ENCODE measurements at places on chromosomes 3 and 15.

DNA sequence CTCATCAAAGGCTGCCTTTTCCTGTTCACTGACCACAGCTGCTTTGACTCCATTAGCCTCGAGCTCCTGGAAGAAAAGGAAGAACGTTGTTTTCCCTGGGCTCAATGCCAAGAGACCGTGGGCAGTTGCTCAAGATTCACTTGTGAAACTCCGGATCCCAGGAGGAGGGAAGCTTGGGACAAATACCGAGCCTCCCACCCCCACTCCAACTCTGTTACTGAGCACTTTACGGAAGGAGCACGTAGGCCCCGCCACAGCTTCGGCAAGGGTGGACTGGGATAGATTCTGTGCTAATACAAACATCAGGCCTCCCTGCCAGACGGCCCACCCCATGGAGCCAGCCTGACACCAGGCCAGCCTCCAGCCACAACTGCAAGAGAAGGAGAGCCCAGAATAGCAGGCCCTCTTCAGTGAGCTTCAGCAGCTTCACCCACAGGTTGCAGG is 10.8 kb upstream of the FANCD2 start:
- DNase-seq: no peak

DNA sequence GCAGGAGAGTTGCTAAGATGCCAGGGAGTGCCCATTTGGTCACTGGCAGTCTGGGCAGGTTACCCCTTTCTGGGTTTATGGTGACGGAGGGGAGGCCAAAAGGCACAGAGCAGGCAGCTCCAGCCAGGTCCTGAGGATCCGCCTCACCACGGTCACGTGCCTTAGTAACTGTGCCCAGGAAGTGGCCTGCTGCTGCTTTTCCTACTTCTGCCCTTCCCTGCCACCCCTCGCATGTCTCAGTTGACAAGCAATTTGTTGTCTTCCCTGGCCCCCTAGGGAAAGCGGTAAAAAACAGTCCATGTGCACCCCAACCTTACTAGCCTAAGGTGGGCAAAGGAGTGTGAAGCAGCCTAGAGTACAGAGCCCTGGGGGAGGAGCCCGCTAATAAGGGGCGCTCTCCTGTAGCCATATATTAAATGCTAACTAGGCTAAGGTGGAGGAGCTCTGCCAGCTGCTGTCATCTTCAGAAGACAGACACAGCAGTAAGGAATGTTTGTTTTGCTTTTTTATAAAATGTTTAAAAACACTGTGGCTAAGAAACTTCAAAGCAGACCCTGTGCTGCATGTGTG is 9.1 kb upstream of the LIPH start:
- no peak for DNase-seq

GRCh38 chr3:882533-882932 is 210.3 kb upstream of the CNTN6 start:
- DNase-seq: no peak

DNA sequence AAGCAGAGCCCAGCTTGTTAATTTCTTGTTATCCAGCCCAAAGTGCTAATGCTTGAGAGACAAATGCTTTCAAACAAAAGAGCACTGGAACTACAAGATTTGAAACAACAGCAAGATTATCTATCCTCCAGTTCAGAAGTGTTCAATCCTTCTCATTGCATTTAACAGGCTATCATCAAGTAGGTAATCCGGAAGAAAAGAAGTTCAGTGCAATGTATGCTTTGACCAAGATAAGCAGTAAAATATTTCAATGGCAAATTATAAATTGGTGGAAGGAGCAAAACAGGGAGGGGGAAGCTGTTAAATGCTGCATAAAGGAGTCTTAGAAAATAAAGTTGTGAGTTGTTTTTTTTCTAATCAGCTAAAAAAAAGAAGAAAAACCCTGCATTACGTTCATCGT is 8.8 kb downstream of the LRIG1 start:
- DNase-seq: no peak

- no peak for DNase-seq
These were observed 411.6 kb upstream of the CADM2 start for GRCh38 chr3:84547207-84547606.

DNA sequence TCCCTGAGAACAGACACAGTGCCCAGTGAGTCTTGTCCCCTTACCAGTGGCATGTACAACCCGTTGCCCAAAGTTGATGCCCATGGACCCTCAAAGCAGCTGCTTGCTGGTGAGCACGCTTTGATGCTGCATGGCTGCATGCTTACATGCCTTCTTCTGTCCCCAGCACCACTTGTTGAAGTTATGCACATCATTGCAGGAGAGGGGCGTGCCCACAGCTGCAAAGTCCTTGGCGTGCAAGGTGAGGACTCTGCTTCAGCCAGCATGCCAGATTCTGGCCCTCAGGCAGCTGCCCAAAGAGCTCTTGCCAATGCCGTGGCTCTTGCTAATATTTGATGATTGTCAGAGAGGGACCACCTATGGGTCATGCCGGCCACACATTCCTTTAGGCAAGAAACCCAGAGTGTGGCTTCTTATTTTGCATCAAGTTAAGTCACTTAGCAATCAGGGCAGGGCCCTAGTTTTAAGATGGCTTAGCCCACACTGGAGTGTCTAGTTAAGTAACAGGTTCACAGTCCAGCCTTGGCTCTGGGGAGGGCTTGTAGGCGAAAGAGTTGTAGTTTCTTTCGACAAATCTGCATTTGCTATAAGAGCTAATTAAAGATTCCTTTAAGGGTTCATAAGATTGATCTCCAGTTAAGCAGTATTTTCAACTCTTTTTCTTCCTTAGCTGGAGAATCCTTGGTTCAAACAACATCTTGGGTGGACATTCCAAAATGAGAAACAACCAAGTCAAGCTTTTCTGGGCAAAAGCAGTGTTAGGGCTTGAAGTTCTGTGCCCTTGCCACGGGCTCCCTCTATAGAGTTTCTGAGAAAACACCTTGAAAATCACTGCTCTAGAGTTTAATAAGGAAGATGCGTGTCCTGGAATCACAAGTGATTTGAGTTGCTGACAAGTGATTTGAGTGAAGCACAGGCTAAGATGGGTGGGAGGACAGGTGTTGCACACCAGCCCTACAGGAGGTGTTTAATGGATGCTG is 128.6 kb downstream of the SLCO3A1 start:
- DNase-seq: no peak

DNA sequence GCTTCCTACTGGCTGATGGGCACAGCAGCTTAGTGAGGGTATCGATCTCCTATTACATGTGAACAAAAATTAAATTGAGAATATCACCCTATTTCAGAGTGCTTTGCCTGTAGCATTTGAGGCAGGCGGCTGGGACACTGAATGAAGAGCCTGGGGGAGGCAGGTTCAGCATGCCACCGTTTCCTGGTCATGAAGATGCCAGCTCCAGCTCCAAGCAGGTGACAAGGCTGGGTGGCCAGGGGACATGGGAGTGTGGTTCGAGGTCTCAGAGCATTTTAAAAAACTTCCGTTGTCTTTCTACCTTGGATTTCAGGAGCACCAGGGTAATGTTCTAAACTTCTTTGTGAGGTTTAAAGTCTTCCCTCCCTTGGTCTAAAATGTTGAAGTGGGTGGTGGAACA is 158.2 kb downstream of the RPLP1 start:
- DNase-seq: no peak

GRCh38 chr15:101455291-101456025 is 34.0 kb downstream of the PCSK6 start:
- DNase-seq: no peak

DNA sequence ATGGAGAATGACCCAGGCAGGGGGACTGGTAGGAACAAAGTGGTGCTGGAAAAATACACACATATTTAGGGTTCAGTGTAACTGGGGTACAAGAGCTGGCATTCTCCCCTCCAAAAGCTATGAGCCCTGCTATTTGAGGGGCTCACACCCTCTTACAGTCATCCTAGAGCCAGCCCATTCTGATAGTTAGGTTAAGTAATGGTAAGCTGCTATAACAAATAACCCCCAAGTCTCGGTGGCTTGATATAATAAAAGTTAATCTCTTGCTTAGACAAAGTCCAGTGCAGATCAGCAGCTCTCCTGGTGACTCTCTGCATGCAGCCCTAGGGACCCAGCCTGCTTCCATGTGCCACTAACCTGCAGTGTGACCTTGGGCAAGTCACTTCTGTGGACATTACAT is 234.9 kb upstream of the HES1 start:
- DNase-seq: no peak

DNA sequence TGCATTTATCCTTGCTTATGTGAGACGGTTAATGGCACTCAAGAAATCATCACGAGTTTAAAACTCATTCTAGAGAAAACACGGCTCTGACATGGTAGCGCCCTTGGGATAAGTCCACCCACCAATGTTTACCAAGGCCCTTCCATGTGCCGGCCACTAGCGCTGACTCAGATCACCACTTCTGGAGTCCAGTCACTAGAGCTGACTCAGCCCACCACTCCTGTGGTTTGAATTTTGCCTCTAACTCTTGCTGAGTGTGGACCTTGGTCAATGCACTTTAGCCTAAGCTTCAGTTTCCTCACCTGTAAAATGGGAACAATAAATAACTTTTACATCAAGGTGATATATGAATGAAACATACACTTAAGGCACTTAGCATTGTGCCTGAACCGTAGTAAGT is 358.4 kb upstream of the PROK2 start:
- DNase-seq: no peak

DNA sequence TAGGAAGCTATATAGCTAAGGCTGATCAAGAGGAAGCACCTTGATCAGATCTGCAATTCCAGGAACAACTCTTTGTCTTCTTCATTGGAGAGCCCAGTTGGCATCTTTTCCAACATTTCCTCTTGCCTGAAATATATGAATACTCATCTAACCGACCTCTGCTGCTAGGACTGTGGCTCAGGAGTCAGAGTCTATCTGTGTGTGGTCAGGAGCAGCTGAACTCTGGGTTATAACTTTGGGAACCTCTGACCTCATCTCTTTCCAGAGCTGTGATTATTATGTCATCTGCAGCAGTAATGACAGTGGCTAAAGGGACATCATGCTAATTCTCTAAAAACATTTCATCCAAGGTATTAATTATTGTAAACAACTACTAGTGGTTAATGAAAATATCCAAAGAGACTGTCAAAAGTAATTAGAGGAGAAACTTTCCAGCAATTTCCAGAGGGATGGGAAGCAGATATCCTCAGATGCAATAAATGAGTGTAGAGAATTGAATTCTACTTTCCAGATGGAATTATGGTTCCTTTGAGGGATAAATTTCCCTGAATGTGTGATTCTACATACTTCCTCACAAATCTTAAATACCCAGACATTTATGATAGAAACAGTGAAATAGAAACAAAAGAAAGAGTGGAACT is 11.5 kb upstream of the SPINK8 start:
- DNase-seq: no peak

GRCh38 chr15:68507447-68507846 is 71.3 kb upstream of the CORO2B start:
- DNase-seq: no peak

DNA sequence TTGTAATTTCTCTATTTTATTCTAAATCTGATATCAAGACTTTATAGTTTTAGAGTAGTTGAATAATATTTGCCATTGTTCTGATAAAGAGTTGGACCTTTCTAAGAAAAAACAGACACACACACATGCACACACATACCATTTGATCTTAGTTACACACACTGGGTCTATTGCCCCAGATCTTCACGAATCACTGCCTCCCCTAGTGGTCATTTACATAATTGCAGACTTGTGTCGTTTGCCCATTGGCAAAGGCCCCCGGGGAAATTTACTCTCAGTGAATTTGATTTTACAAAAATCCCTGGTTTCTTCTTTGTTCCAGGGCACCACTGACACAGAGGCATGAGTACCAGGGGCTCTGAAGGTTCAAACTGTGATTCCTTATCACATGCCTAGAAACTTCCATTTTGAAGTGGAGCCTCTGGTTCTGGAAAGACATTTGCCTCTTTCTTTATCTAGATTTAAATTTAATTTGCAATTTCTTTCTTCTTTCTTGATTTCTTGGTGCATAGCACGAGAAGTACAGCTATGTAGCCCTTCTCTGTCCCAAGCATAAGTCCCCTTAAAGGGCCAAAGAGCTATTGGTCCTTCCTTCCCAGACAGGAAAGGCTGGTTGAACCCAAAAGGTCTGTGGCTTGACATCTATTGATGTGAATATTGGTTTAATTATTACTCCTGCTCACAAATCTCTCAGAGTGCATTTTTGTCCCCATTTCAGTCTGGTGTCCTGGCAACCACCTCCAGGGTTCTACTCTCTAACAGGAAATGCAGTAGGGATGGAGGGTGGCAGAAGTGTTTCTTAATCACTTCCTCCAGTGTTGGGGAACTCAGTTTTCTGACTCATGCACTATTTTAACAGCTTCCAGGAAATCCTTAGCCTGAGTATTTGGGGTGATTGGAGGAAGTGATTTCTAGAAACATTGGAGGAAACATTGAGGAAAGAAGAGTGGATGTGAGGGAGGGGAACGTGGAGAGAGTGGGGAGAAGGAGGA is 32.4 kb upstream of the SLC6A11 start:
- no peak for DNase-seq

GRCh38 chr15:63860555-63860954 is 26.8 kb upstream of the HERC1 start:
- no peak for DNase-seq

DNA sequence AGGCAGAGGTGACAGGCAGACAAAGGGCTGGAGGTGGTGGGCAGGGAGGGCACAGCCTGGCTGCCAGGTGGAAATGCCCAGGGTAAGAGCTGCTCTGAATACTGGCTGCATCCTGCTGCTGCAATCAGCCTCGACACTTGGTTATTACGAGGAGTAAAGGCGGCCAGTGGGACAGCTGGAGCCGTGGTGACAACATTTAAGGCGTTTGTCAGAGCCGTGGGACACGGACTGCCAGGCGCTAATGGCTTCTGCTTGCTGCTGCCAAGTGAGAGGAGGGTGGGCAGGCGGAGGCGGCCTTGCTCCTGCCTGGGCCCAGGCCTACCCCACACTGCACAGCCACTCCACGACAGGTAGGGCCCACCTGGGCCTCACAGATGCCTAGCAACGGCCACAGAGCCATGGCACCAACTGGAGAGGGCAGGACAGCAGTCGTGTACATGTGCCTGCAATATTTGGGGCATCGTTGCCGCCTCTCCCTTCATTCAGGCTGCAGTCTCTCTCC is 49.2 kb upstream of the TMEM115 start:
- DNase-seq: no peak

GRCh38 chr3:179355996-179356395 is 8.5 kb downstream of the MFN1 start:
- DNase-seq: no peak

GRCh38 chr3:186456731-186457191 is 87.4 kb downstream of the CRYGS start:
- DNase-seq: no peak

DNA sequence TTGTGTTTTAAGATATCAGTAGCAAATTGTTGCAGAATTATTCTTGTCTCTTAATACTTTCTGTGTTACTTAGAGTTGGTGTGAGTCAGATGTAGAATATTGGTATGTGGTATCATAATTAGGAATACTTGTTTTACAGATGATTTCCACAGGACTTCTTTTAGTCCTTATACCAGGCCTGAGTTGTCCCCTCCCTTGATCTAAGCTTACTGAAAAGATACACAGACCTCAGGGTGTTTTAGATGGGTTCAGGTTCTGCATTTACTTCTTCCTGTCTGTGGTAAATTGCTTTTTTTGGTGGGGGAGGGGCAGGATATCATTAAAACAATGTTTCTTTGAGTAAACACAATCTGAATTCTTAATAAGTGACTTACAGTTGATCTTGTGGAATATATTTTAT is 14.2 kb downstream of the DZIP3 start:
- no peak for DNase-seq

GRCh38 chr3:118942671-118943070 is 92.0 kb downstream of the IGSF11 start:
- DNase-seq: no peak
